NCI-H1105 treated with DMSO at 0.1 percent for 48 hours (cell line): ENCODE measurements at places on chromosomes 3 and 15.

GRCh38 chr3:64070704-64071103 lies 47.4 kb upstream of the PSMD6 start:
- no peak for DNase-seq

DNA sequence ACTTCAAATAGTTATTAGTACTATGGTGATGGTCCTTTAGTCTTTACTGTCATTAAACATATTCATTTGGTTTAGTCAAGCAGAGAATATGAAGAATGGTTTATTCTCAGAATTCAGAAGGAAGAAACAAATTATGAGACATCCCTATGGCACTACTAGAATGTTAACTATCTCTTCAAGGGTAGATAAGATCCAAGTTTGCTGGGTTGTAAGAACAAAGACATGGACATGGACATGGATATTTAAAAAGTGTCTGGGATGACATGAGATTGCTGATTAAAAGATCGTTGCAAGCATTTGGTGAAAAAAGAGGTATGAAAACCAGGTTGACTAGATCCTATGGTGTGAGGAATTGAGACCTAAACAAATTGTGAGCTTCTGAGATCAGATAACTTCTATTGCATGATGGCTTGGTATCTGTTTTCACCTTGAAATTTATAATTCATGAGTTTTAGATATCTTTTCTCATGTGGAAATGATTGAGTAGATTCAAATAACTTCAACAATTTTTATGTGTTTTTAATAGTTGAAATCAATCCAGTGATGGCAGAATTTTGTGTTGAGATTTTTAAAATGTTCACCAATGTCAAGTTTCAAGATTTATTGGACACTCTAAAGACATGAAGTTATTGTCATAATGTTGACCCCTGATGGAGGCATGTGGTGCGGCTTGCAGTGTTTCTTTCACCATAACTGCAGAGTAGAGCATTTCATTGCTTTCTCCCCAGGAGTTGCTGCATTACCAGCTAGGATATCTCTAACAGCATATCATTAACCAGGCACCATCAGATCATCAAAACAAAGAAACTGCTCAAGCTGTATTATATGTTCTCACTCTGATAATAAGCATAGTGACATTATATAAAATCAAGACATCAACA lies 72.6 kb downstream of the NAALADL2 start:
- DNase-seq, result no peak

GRCh38 chr3:100813828-100814227 lies 104.5 kb downstream of the TFG start:
- DNase-seq, result no peak

GRCh38 chr3:119145500-119146167 lies at the start of gene TEX55:
TSS of gene TEX55 (plus strand) at chr3:119146165. CDS start at chr3:119146190, 25 bp downstream.
- peak; percentile 74 for DNase-seq

DNA sequence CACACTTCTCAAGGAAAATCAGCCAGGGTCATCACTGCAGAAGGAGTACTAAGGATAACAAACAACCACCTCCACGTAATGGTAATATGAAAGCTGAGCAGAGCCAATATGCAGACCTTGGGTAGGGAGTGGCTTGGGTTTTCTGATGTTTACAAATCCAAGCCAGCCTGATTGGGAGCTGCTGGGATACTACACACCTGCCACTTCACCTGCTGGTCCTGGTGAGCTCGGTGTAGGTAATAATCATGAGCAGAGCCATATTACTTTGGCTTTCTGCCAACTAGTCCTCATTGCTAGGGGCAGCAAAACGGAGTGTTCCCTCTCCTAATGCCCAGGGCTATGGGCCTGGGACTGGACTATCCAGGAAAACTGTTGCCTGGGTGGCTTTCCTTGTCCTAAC lies 433.5 kb upstream of the PPP2R3A start:
- DNase-seq, result peak; percentile 100

DNA sequence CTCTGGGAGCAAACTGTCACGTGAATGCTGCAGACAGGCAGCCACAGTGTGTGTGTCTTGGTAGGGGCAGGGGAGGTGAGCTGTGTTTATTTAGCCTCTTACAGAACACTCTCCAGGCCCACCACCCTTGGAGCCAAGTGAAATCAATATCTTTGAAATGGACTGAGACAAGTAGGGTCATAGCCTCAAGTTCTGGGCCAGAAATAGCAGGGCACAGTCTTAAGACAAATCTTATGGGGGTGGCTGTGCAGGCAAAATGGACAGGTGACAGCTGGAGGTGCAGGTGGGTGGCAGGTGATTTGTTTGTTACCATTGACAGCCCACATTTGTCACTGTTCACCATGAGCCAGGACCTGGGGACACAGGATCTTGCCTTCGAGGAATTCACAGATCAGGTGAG lies 93.6 kb upstream of the NMNAT3 start:
- DNase-seq, result no peak

GRCh38 chr3:193310914-193311723 lies 67.4 kb downstream of the ATP13A5 start:
- DNase-seq, result no peak

- DNase-seq, result no peak
These were observed 88.4 kb downstream of the DGKG start for GRCh38 chr3:186273586-186273985.

GRCh38 chr3:71195492-71195891 lies 388.0 kb downstream of the FOXP1 start:
- DNase-seq, result no peak

- DNase-seq, result no peak
These were observed 133.7 kb downstream of the FILIP1L start for GRCh38 chr3:99980606-99981005.

DNA sequence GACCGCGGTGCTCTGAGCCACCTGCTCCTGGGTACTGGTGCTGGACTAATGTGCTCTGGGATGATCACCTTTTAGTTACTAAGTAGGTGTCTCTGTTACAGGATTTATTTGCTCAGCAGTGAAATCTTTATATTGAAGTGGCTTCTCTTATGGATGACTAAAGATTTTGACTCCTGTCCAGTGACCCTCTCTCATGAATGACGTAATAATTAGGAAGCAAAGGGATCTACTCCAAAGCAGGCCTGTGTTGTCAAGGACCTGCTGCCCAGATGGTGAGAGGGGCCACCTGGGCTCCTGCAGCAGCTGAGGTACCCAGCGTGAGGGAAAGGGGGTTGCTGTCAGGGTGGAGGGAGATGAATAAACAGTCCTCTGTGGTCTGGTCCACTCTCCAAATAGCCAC lies 263.6 kb downstream of the GABRG3 start:
- DNase-seq, result no peak

- DNase-seq, result no peak
These were observed 401.7 kb downstream of the TBC1D5 start for GRCh38 chr3:17340693-17341092.

DNA sequence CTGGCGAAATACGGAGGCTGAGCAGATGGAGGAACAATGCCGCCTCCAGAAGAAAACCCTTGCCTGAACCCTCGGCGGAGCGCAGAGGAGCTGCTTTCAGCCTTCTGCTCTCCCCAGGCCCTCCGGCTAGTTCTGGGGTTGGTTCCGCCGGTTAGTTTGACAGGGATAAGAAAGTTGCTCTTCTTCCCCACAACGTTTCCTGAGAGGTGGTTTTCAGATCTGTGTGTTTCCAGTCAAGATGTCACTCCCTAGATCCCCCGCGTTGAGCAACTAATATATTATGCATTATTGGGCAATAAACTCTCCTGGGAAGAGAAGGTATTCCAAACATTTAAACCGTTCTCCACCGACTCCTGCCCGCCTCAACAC lies 551 bp downstream of the NLGN1 start:
- no peak for DNase-seq

DNA sequence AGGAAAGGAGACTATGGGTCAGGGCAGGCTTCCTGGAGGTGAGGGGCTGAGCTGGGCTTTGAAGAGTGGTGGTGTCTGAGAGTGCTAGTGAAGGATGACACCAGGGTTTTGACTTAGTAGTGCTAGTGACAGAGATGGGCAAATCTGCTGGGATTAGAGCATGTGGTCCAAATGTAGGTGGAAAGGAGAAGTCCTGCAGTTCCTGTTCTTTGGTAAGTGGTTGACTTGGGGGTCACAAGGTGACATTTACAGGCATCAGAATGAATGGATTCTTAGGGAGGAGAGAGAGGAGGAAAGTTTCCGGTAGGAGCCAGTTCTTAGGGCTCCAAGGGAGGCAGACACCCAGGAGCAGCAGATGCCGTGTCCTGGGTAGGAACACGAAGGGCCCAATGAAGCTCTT lies 796 bp upstream of the DOCK3 start:
- DNase-seq, result no peak

- DNase-seq, result no peak
These were observed 478 bp downstream of the BNC1 start for GRCh38 chr15:83283813-83284558.

GRCh38 chr3:168952551-168952950 lies 711.0 kb downstream of the MECOM start:
- peak; percentile 24 for DNase-seq

DNA sequence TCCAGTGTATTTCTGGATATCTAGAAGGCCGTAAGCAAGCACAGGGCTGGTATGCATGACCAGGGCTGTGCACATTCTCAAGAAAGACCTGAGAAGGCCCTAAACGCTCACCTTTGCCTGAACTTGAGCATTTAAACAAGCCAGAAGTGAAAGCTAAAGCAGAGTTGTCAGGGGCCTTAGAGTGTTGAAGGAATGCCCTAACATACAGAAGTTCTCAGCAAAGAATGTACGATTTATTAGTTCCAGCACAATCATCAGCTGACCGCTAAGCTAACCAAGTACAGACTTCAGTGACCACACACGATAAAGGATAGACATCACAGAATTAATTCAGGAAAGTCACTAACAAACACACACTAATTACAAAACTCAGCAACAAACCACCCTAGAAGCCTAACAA lies 8.7 kb downstream of the HLTF start:
- DNase-seq, result no peak

DNA sequence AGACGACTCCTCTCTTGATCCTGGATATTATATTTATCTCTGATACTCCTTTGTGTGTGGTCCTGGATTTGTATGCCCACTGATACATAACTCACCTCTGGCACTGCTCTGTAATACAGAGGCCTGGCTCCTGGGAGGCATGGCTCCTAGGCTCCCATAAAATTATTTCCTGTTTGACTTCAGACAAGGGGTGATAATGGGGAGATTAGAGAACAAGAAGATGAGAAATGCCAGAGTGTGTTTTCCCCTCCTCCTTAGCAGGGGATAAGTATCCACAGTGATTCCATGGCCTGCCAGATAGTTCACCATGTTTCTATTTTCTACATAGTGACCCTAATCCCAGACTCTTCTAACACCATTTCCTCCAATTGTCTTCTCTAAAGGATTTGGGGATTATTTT lies 165.7 kb upstream of the PLSCR5 start:
- no peak for DNase-seq

- no peak for DNase-seq
These were observed 182.4 kb downstream of the SHQ1 start for GRCh38 chr3:72665701-72666446.

- DNase-seq, result no peak
These were observed 5.8 kb upstream of the DUT start for GRCh38 chr15:48325400-48325799.

DNA sequence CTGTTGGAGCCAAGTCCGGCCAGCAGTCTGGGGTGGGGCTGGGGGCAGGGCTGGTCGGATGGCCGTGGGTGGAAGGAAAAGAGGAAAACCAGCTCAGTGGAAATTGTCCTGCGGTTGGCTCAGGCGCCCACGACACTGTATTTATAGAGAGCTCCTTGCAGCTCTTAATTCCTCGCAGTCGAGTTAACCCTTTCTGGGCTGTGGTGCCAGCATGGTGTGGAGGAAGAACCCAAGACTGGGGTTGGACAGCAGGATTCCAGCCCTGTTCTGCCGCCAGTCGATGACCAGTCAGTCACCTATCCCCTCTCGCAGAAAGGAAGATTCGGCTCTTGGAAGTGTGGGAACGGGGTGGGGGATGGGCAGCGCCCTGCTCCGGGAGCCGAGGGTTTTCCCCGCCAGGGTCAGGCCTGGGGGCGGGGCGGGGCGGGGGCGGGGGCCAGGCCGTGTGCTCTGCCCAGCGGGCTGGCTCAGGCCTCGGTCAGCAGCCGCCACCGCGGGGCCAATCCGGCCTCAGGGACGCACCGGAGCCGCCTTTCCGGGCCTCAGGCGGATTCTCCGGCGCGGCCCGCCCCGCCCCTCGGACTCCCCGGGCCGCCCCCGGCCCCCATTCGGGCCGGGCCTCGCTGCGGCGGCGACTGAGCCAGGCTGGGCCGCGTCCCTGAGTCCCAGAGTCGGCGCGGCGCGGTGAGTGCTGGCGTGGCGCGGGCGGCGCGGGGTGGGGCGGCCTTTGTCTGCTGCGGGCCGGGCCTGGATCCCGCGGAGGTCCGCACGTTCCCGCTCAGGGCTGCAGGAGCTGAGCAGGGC lies at the start of gene CD276:
Gene CD276 (plus strand): TSS at position 607 of the 804 bp plus-strand sequence. CDS start 15,257 bp downstream, outside the sequence.
- DNase-seq, result peak; percentile 24

GRCh38 chr15:101049856-101050622 lies 130.9 kb downstream of the LRRK1 start:
- DNase-seq, result no peak

GRCh38 chr3:70298385-70298784 lies 14.1 kb downstream of the MDFIC2 start:
- DNase-seq, result no peak

DNA sequence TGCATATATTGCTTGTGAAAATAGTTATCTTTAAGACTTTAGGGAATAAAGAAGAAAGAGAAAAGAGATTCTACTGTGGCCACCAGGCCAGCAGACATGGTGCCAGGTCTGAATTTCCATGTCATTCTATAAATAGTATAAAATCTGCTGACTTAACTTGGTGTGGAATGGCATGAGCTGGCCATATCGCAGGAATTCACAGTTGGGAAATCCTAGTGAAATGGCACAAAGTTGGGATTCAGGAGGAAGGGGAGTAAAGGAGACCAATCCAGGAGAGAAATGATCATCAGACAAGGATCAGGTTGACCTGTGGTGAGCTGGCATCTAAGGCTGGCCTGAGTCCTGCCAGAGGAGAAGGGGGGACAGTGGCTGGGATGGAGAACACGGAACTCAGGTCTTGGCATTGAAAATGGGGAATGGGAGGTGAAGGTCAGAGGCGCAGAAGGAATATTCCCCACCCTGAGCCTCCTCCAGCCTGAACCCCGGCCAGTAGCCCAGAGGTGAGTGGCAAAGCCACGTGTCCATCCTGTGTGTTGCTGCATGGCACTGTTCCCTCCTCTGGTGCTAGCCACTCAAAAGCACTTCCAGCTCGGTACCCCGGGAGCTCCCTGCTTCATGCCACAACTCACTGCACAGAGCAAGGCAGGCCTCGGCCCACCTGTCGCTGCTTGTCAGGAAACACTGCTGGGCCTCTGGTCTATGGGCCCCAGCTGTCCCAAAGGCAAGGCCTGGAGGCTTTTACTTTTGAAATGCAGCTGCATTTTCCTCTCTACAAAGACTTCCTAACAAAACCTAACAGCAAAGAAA lies 51.4 kb downstream of the SSUH2 start:
- no peak for DNase-seq

DNA sequence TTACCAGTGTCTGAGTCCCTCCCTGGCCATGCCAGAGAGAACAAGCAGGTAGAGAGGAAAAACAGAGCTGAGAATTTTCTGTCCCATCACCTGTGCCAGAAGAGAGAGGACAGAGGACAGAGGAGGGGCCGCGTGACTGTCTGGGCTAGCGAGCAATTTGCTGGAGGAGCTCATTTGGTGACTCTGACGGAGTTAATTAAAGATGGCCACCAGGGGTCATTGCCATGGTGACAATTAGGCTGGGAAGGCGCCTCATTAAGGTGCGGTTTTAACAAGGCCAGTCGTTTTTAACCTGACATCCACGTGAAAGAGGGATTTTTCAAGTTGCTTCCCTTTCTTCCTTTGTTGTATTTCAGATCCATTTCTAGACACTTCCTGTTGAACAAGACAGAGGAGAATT lies 72.4 kb downstream of the RHCG start:
- DNase-seq, result no peak

- no peak for DNase-seq
These were observed 12.3 kb upstream of the PLD1 start for GRCh38 chr3:171822431-171823106.
